RCC 7860 (cell line): ENCODE measurements at places on chromosomes 16 and 17.
A peak's percentile ranks its signal among the peaks of the same experiment; 100 is the strongest.

DNA sequence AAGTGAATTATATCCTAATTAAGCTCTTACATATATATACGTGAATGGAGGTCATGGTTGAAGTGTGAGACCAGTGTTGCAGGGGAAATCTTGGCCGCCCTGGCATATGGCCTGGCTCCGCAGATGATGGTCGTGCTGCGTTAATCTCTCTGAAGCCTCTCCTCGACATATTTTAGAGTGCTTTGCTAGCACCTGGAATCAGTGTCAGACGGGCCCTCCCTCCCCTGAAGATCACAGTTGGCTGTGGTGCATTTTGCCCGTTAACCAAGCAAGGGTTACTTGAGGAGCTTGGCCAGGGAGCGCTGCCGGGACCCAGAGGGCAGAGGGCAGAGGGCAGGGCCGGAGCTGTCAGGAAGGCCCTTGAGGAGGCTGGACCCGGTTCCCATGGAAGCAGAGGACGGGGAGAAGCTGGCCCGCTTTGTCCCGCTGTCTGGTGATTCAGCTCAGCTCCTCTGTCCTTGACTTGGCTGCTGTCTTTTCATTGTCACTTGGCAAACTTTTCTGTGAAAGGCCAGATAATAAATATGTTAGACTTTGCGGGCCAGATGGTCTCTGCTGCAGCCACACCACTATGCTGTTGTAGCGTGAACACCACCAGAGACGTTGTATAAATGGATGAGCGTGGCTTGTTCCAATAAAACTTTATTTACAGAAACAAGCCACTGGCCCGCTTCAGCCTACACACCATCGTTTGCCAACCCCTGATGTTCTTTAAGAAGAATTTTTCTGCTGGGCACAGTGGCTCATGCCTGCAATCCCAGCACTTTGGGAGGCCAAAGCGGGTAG, 32.3 kb downstream of the CIBAR2 start:
- DNase-seq, result no peak

GRCh38 chr16:54648575-54648974, 282.1 kb upstream of the IRX5 start:
- DNase-seq, result no peak

DNA sequence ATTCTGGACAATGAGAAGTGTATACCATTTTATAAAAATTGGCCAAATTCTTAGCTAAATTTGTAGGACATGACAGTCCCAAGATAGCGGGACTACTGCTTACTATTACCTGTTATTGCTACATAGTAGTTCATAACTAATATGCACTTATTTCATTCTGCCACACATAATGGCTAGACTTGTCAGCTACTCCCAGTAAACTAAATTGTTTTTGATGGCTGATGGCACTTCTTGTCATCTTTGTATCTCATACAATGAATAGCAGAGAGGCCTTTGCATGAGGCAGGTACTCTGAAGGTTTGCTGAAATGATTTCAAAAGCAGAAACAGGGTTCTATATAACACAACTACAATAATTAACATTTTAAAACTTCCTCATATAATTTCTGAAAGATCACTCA, 44.0 kb downstream of the ITFG1 start:
- no peak for DNase-seq

DNA sequence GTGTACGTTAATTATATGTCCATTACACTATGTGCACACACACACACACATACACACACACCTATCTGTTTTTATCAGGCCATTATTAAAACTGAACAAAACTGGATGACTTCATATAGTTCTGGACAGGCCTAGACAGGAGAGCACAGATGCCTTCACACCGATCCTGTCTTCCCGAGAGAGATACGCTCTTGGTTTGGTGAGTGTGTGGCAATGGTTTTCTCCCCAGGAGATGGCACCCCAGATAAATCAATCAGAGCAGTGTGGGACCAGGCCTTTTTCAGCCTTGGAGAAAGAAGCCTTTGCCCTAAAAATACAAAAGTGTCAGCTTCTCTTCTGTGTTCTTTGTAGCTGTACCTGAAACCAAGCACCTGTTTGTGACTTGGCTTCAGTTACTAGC, 83.7 kb downstream of the CPPED1 start:
- DNase-seq, result no peak

GRCh38 chr17:53719229-53719628, 103.5 kb upstream of the KIF2B start:
- peak; percentile 41 for DNase-seq

GRCh38 chr17:79944251-79944812, 91.3 kb downstream of the TBC1D16 start:
- DNase-seq, result no peak

DNA sequence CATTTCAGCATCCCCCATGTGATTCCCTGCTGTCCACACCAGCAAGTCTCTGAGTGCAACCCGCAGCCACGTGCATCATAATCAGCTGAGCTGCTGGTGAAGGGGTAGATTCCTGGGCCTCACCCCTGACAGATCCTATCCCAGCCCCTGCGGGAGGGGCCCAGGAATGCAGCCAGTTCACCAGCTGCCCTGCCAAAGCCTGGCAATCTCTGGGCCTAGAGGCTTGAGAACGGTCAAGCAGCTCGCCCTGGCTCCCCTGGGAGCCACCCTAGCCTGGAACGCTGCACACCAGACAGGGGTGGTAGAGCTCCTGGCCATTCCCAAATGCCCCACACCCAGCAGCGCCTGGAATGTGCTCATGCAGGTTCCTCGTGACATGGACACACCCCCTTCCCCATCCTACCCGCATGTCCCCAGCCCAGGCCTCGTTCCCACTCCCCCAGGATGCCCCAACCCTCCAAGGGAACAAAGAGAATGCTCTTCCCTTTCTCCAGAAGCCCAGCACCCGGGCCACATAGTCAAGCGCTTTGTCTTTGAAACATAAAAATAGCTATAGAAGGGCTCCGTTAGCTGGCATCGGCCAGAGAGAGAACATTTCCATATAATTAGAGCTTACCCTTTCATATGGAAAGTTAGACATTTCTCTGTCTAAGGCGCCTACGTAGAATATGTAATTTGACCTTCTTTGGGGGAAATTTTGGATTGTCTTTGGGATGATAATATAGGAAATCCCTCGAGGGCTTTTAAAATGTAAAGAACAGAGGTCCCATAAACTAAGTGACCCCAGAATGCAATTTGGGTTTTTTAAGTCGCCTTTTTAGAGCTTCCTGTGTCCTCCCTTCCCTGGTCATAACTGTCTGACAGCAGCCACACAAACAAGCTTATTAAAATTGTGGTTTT, 3.4 kb downstream of the CEP295NL start:
- DNase-seq, result no peak

DNA sequence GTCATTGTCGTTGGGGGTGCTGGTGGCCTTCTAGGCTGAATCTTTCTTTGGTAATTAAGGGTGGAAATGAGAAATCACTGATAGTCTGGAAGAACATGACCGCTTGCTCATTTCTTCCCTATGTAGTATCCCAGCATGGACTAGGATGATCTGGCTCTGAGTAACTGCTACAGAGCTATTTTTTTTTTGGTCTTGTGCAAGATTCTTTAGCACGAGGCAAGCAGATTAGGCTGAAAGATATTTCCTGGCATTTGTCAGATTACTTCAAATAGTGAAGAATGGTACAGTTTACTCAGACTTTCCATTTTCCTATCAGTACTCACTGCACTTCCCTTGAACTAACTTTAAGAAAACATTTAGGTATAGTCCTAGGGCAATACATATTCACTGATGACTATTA, 89.0 kb downstream of the SYCE1L start:
- peak; percentile 85 for DNase-seq
